ENCODE measurements at places on chromosomes 4 and X.

- no peak for DNase-seq
Measured at GRCh38 chr4:74651198-74651597, 143.1 kb downstream of the BTC start.

DNA sequence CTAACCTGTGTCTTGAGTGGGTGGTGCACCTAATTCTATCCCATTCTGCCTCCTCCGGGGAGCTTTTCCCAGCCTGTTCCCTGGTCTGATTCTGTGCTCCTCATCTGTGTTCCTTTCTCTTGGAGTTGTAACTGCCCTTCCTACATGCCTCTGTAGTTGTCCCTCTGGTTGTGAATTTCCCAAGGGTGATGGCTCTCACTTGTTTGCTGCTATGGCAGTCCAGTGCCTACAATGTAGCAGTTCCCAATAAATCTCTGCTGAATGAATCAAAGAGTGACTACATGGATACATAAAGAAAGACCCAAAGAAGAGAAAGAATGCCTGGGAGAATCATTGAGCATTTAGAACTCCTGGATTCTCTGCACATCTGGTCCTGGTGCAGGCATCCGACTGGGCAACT is 141.6 kb downstream of the HS3ST1 start:
- no peak for DNase-seq

DNA sequence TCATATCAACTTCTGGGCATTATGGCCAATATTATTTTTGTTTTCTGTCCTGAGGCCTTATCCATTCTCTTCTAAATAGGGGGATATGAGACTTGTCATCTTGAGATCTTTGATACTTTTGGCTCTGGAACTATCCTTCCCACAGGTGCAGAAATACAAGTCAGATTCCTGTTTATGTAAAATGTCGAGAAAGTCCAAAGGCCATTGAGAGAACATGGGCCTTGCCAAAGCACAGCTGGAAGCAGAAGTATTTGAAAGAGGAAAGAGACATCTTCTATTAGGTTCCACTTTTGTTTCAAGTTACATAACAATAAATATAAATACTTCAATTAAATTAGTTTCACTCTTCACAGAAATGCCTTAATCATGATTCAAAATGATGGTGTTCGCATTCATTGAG is 20.8 kb upstream of the PRSS48 start:
- DNase-seq, result no peak

- DNase-seq, result no peak
Measured at GRCh38 chr4:185987961-185988627, 80.9 kb upstream of the TLR3 start.
